T-helper 17 cell (primary cell): ENCODE measurements at places on chromosomes 2 and 18. TPM values are rescaled to one million over a fixed set of nuclear protein-coding genes. Genes with fewer than 3 reads are reported as not detected.

- DNase-seq: no peak
These were observed 119.9 kb upstream of the PIEZO2 start for GRCh38 chr18:11269257-11269656.

- no peak for DNase-seq
These were observed 167.8 kb upstream of the APCDD1 start for GRCh38 chr18:10286580-10287150.

DNA sequence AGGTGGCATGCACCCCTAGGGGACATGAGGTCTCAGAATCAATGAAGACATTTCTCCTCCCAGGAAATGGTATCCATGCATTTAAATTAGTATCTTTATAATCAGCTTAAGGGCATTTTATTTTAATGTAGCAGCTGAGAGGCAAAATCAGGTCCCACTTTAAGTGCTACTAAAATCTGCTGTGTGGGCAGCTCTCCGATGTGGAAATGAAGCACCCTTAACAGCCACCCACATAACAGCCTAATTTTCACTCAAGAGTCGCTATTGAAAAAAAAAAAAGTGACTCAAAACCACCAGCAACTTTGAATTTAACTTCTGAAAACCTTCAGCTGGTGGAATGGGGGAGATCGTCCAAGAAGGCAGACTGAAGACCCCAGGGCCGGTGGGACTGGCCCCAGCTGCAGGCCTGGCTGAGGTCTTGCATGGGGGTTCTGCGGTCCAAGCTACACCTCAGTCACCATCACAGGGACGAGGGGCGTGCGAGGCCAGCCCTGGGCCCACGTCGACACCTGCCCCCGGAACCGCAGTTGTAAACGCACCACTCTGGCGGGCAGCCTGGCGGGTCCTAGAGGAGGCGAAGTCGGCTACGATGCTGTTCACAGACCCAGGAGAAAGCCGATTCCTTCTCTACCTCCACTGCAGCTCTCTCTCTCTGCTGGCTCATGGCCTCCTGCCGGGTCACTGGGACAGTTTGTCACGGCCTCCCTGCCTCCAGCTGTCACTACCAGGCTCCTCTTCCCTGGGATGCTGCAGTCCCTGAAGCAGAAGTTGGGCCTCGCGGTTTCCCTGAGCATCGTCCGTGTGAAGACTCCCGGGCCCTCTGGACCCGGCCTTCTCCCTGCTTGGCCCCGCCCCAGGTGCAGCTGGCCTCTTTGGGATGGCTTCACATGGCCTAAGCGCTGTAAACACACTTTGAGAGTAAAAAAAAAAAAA, 111.9 kb downstream of the KCNF1 start:
- DNase-seq: no peak

DNA sequence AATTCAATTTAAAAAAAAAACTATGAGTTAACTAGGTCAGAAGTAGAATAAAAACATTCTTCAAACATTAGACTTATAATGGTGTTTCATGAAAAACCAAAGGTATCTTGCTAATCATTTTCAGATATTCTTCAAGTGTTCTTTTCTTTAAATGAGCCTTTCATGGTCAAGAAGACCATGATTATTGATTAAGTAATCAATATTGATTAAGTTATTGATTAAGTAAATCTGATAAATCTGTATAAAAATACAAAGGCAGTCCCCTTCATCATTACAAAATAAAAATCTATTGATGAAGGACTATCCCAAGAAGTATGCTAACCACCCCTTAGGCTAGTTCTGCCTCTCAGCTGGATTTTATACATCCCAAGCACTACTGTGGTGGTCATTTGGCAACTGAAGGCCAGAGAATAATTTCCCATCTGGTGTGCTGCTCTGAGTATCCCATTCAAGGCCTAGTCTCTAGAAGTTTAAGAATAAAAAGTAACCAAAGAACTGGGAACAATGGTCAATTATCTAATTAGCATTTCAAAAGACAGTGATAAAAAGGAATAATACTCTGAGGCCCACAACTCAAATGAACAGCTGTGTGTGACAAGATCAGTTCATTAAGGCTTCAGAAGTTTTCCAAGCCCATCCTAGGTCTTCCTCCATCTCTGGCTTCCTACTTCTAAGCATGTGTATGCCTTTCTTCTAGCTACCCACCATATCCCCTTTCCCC, 63.5 kb downstream of the TCF4 start:
- no peak for DNase-seq

DNA sequence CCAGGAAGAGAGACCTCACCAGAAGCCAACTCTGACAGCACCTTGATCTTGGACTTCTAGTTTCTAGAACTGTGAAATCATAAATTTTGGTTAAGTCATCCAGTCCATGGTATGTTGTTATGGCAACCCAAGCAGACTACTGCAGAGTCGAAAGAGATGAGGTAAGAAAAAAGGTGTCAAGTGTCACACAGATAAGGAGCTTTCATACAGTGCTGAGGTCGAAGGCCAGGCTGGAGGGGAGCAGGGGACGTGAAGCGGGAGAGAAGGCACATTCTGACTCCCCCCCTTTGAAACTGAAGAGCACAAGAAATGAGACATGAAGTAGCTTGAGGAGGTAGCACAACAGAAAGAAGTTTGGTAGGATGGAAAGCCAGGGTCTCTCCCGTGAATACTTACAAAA, 110.4 kb downstream of the ALK start:
- no peak for DNase-seq

DNA sequence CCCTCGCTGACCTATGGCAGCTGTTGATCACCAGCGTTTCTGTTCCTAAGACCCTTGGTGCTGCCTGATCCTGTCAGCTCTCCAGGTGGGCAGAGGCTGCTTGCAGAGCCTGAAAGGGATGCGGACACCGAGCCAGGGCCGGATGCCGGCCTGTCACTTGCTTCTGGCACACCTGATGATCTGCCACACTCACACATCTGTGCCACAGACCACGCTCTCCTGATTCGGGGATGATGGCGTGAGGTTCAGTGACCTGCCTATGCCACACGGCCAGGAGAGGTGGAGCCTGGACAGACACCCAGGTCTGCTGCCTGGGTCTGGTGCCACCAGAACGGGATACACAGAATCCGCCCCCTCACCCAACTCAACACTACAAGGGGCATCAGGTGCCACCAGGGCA, 129.4 kb upstream of the GLI2 start:
- DNase-seq: no peak

- no peak for DNase-seq
These were observed 17.3 kb upstream of the KLHL23 start for GRCh38 chr2:169716238-169716886.

GRCh38 chr2:227853204-227853629, 18.2 kb upstream of the DAW1 start:
- no peak for DNase-seq

GRCh38 chr2:58798676-58799208, 557.6 kb upstream of the FANCL start:
- no peak for DNase-seq

- DNase-seq: no peak
These were observed 120.8 kb upstream of the STK17B start for GRCh38 chr2:196291873-196292800.

GRCh38 chr2:72991980-72992733, 74.8 kb downstream of the EMX1 start:
- no peak for DNase-seq

DNA sequence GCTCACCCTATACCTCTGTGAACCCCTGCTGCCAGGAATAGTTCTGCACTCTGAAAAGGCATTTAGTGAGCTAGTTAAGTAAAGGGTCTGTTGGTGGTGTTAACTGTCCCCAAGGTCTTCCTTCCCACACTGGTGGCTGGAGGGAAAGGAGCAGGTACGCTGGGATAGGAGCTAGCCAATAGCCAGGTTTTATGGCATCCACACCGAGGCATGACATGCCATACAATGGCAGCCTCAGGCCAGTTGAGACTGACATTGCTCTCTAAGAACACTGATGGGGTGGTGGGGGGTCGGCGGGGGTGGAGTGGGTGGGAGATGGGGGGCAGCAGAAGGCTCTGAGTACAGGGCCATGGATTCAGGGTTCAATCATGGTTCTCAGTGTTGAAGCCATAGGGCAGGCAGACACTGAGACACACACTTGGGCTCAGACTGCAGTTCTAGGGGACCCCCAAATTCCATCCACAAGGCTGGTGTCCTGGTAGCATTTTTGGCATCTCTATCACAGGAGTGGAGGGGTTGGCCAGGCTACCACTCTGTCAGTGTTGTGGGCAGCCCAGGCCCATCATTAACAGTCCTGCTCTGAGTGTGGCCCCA, 136.0 kb downstream of the CTIF start:
- no peak for DNase-seq

- no peak for DNase-seq
These were observed 2.4 kb upstream of the RBM45 start for GRCh38 chr2:178109813-178110212.

The CFAP65 gene
- total RNA-seq: not detected

The COL6A3 gene
- total RNA-seq: 2.6 TPM

The INHA gene
- total RNA-seq: not detected

The TMX3 gene
- total RNA-seq: 38.4 TPM

The CIAO1 gene
- total RNA-seq: 60.0 TPM

The SANBR gene
- total RNA-seq: 3.4 TPM

The HOXD11 gene
- not detected for total RNA-seq
